ENCODE measurements at places on chromosomes 11 and 22. TPM values are rescaled to one million over a fixed set of nuclear protein-coding genes. Genes with fewer than 3 reads are reported as not detected.

TBX1 gene
- total RNA-seq = 3.8 TPM

AIFM3 gene
- total RNA-seq = 3.2 TPM

C11orf86 gene
- 73.3 TPM for total RNA-seq

PANX3 gene
- not detected for total RNA-seq

MYEOV gene
- total RNA-seq = 123 TPM

SPI1 gene
- 0.10 TPM for total RNA-seq

PKNOX2 gene
- total RNA-seq = 0.02 TPM

JAM3 gene
- 4.0 TPM for total RNA-seq

KCNJ11 gene
- 7.0 TPM for total RNA-seq

NELL1 gene
- not detected for total RNA-seq

FGF3 gene
- not detected for total RNA-seq

LRRC4C gene
- total RNA-seq = not detected

DBX1 gene
- not detected for total RNA-seq

KRTAP5-9 gene
- not detected for total RNA-seq

SHISA8 gene
- 0.18 TPM for total RNA-seq

SCN3B gene
- 0.14 TPM for total RNA-seq

SLC25A45 gene
- total RNA-seq = 15.2 TPM

SELENOO gene
- 19.4 TPM for total RNA-seq

SLCO2B1 gene
- 2.9 TPM for total RNA-seq

LRRC55 gene
- total RNA-seq = not detected

OR8I2 gene
- total RNA-seq = not detected

OR52I1 gene
- total RNA-seq = not detected

Measured in A549 treated with AZD2906 at 1 μM for 4 hours (cell line).